ENCODE measurements at places on chromosomes 3 and 15.

- no peak for DNase-seq
Measured at GRCh38 chr3:73094951-73095350, 33.5 kb downstream of the EBLN2 start.

DNA sequence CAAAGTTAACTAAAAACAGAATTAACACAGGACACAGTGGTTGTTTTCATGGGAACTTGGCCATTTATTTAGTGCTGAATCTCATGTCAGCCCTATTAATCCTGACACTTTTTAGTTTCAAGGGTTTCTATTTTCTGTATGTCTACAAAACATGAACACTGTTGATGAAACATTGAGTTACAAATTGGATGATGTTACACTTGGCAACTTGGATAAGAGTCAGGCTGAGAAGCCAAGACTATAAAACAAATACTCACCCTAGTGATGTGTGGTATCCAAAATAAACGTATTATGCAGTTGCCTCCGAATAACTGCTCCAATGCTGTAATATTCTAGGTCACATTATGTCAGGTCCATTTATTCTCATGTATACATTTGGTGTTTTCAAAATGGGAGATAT is 349.6 kb downstream of the ZIC1 start:
- peak; percentile 18 for DNase-seq

DNA sequence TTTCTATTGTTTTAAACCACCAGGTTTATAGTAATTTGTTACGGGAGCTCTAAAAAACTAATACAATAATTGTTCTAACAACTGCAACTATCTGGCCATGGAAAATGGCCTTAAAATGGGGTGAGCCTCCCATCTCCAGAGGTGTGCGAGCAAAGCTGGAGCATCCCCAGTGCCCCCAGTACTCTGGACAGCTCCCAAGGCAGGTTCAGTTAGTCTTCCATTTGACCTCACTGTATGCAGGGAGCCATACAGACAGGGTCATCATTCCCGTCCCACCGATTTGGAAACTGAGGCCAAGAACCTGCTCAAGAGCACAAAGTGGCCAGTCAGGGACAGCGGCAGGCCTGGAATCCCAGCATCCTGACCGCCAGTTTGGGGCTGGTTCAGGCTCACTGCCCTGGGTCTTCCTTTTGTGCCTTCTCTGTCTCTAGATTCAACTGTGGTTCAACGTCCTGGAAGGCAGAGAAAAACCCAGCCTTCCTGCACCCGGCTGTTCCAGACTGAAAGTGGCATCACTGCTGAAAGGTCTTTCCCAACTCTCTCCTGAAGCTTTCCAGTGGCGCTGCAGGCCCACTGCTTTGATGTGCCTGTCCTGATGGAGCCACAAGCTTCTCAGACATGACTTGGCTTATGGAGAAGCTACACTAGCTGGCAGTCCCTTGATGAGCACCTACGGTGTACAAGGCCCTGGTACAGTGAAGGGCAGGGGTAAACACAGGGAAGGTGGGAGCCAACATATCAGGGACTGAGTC is 76.6 kb upstream of the LINGO1 start:
- peak; percentile 5 for DNase-seq

DNA sequence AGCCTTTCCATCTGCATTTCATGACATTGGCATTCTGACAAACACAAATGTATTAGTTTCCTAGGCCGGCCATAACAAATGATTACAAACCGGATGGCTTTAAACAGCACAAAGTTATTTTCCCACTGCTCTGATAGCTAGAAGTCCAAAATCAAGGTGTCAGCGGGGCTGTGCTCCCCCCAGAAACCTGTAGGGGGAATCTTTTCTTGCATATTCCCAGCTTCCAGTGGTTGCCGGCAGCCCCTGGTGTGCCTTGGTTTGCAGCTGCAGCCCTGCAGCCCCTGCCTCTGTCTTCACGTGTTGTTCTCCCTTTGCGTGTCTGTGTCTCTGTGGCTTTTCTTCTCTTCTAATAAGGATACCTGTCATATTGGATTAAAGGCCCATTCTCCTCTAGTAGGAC is 79.0 kb upstream of the CDV3 start:
- DNase-seq = peak; percentile 25

- DNase-seq = no peak
Measured at GRCh38 chr3:182983876-182984275, 3.5 kb upstream of the DCUN1D1 start.

GRCh38 chr3:24299246-24299805 is 195.3 kb downstream of the THRB start:
- DNase-seq = peak; percentile 50

DNA sequence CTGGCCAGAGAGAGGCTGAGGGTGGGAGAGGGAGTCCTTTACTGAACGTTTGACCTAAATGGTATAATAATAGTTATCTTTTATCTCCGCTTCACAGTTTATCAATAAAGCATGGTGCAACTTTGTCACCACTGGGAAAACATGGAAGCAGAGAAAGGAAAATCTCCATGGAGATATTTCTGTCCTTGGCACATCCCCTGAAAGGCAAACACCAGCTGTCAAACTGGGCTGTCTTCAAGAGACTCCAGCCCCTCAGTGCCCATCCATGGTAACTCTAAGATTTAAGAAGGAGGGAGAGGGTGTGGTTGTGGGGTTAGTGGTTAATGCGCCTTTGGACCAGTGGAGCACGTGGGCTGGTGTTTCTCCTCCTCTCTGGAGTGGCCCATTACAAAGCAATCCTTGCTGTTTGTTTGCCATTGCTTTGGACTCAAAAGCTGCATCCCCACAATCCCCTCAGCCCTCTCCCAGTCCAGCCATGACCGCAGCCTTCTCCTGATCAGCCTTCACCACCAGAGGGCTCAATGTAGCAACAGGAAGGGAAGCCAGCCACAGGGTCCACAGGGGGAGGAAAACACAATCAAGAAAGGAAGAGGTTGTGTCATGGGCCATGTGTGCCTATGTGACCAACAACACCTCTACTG is 38.2 kb upstream of the FAM174B start:
- DNase-seq = peak; percentile 27
